Left renal cortex interstitium (tissue), 4 donors: ENCODE measurements at places on chromosomes 2 and 18. TPM values are rescaled to one million over a fixed set of nuclear protein-coding genes. Genes with fewer than 3 reads are reported as not detected.

The C1GALT1C1L gene
- polyA plus RNA-seq = 2.7 TPM

DNA sequence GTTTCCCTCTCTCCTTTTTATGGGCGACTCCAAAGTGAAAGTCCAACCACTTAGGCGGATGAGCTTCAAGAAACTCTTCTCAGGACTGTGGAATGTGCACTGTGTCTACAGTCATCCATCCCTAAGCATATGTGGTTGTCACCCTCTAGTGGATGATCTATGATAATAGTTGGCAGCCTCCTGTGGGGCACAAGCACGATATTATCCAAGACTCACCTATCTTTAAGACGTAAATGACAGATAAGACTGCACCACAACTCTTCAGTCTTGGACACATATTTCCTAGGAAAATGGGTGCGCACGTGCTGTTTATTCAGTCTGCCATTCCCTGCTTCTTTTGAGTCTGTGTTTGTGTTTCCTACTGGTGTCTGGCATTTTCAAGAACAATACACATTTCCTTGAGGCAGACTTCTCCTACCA lies 145.5 kb upstream of the CTAGE1 start:
- no peak for DNase-seq

The RAD51AP2 gene
- 0.19 TPM for polyA plus RNA-seq

- no peak for DNase-seq
These were observed 25.9 kb upstream of the YES1 start for GRCh38 chr18:837922-838321.

DNA sequence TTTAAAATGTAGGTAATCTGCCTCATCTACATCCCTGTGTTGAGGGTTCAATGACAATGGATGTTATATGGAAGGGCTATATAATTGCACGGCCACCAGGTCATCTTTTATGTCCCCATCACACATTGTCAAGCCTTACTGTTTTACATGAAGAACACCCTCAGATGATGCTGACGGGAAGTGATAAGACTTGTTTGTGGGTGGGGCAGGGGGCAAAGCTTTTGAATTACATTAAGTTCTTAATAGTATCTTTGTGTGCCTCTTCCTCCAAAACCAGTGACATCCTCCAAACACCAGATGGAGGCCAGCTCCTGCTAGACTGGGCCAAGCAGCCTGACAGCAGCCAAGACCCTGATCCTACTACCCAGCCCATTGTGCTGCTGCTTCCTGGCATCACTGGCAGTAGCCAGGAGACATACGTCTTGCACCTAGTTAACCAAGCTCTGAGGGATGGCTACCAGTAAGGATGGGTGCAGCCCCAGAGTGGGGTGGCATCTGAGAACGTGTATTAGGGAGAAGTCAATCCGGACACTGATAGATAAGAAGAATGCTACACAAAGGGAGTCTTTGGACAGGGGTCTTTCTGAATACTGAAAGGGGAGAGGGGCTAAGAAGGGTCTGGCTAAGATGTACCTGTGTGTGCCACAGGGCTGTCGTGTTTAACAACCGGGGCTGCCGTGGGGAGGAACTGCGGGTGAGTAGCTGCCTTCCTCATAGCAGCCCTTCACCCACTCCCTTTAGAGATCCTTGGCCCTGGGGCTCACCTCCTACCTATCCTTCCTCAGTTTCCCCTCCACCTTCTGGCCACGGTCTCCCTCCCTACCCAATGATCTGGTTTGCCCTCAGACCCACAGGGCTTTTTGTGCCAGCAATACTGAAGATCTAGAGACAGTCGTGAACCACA lies 5.3 kb downstream of the ABHD1 start:
- DNase-seq = no peak

- no peak for DNase-seq
These were observed 29.2 kb upstream of the ZDBF2 start for GRCh38 chr2:206245265-206245672.

The PDE11A gene
- polyA plus RNA-seq = 4.6 TPM

DNA sequence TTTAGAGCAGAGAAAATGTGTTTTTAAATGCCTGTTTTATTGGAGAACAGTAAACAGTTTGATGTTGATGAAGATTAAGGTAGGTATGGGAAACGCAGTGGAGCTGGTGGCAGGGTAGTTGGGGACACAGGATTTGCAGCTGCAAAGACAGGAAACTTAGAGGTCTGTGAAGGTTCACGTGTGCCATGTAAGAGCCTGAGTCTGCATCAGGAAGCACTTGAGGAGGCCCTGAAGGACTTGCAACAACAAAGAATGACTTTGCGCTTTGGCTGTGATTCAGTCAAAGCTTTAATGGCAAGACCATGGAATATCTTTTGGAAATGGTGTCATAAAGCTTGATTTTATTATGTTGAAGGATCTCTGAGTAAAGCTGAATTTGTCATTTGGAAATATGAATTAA lies 347.6 kb upstream of the KCNJ3 start:
- DNase-seq = no peak

DNA sequence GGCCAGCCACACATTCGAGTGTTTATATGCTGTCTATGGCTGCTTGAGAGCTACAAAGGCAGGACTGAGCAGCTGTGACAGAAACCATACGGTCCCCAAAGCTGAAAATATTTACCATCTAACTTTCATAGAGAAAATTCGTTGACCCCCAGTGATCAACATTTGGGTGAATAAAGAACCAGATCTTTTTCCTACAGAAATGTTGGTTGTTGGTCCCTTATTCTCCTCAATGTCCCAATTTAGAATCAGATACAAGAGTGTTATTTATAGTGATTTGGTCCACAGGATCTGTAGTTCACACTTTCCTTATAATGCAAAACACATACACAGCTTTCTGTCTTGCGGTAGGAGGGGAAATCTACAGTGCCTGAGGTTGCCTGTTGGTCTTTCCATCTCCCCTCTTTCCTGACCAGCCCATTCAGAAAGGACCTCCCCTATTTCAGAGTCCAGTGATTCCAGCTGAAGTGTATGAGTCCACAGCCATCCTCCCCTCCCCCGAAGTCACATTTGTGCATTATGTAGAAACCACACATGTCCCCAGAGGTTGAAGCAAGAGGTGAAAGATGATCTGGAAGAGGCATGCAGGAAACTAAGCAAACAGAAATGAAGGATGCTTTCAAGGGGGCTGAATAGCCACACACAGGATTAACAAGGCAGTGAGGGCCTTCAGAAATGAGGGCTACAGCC lies 61.9 kb downstream of the SPRED2 start:
- no peak for DNase-seq

GRCh38 chr18:47901624-47902362 lies 28.7 kb downstream of the SMAD2 start:
- no peak for DNase-seq

GRCh38 chr18:52933356-52933755 lies 593.4 kb downstream of the DCC start:
- no peak for DNase-seq

DNA sequence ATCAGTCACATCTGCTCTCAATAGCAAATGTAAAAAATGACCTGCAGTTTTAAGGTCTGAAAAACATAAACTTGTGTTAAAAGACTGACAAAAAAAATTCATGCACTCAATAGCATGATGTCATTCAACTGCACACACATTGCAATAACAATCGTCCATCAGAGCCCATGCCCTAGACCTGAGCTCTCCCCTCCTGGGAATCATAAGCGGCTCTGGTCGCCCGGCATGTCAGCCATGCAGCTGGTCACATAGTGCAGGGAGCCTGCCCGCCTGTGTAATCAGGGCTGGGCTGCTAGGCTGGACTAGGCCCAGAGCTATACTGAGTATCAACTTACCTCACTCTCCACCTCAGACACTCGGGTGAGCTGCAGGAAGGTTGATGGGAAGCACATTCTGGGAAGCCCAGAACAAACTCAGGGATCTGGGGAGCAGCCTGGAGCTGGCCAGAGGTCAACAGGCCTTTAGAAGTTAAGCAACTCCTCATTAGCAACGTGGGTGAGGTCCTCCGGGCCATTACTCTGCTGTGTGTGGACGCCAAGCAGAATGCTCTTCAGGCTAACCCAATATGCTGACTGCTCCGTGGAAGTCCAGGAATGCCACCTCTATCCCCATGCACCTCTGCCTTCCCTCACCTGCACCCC lies 165.5 kb downstream of the TTC32 start:
- no peak for DNase-seq

DNA sequence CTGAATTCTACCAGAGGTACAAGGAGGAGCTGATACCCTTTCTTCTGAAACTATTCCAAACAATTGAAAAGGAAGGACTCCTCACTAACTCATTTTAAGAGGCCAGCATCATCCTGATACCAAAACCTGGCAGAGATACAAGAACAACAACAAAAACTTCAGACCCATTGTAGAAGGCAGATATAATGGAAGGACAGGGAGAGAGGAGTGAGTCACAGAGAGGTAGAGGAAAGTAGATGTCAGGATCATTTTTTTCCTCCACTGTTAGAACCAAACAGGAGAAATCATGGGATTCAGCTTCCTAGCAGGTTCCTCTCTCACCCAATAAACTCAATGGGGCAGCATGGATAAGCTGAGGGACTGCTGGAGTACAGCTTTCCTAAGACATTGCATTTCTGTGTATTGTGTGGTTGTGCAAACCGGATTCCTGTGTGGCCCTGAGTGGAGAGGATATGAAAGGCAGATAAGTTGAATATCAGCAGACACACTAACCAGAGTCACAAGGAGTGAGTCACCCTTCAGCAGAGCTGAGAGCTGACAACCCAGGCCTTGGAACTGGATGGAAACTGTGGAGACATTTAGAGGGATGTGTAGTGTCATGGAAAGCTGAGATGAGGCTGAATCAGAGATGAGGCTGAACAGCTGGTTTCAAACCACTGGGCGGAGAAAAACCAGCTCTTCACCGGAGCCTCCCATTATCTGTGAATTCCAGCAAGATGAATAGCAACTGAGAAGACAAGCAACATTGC lies 60.9 kb upstream of the MMADHC start:
- DNase-seq = no peak

The DYNAP gene
- not detected for polyA plus RNA-seq

The SNTG2 gene
- 1.9 TPM for polyA plus RNA-seq

The ST6GAL2 gene
- polyA plus RNA-seq = 14.0 TPM

DNA sequence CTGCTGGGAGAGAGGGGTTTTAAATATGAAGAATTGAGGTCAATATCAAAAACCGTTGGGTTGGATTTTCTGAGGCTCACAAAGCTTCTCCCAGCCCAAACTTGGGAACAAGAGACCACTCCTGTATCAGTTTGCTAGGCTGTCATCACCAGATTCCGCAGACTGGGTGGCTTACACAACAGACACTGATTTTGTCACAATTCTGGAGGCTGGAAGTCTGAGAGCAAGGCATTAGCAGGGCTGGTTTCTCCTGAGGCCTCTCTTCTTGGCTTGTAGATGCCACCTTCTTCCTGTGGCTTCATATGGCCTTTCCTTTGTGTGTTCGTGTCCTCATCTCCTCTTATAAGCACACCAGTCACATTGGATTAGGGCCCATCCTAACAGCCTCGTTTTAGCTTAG lies 122.9 kb upstream of the COPS8 start:
- DNase-seq = no peak

GRCh38 chr2:3838348-3838747 lies 135.0 kb downstream of the DCDC2C start:
- DNase-seq = no peak

GRCh38 chr2:219458996-219459395 lies 24.4 kb downstream of the SPEG start:
- no peak for DNase-seq

- no peak for DNase-seq
These were observed 48.8 kb downstream of the MCFD2 start for GRCh38 chr2:46866770-46867246.

GRCh38 chr18:46299465-46300008 lies 195.4 kb downstream of the HAUS1 start:
- no peak for DNase-seq

DNA sequence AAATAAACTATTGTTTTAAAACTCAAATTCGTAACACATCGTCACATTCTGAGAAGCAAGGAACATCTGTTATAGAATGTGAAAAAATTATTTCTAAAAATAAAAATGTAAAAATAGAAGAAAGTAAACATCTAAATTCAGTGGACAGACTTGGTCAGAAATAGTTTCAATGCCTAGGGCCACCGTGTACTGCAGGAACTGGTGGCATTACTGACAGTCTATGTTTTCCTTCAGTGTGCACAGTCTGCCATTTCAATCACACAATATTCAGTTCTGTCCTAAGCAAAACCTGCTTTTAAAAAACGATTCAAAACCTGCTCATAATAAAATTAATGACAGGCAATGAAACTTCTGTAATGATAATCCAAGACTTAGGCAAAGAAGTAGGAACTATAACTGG lies 190.1 kb downstream of the ERBB4 start:
- no peak for DNase-seq

The MEIS1 gene
- polyA plus RNA-seq = 137 TPM

The TPO gene
- 0.11 TPM for polyA plus RNA-seq
